ENCODE measurements at places on chromosomes 1 and 21. TPM values are rescaled to one million over a fixed set of nuclear protein-coding genes. Genes with fewer than 3 reads are reported as not detected.

DNA sequence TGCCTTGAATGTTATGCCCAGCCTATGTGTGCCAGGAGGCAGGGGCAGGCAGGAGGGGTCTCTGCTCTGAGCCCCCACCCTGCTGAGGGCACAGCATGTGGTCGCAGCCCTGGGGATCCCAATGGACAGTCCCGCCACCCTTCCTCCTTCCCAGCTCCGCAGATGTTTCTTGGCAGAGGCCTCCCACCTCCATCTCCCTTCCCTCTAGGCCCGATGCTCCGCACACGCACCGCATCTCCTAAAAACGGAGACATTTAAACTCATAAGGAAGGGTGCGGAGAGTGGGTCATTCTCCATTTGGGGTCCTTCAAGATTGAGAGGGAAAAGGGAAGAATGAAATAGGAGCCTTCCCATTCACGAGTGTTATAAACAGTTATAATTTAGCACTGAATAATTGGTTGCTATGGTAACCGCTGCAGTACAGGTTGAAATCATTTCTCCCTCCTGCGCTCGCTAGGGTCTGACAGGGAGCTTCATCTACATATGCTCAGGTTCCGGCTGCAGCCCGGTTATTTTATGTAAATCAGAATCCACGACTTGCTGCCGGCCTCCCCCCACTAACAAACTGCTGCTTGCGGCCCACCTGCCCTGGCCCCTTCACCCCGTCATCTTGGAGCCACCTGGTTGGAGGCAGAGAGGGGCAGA, 16.0 kb downstream of the CHD5 start:
- DNase-seq = no peak

The CNKSR1 gene
- 38.6 TPM for total RNA-seq

GRCh38 chr1:171666114-171666769, 13.8 kb upstream of the MYOC start:
- no peak for DNase-seq

GRCh38 chr1:8082945-8083344, 56.8 kb upstream of the ERRFI1 start:
- no peak for DNase-seq

GRCh38 chr1:117162816-117163215, 41.3 kb upstream of the TRIM45 start:
- no peak for DNase-seq

The DMRTA2 gene
- total RNA-seq = not detected

- DNase-seq = peak; percentile 19
Measured at GRCh38 chr1:16677552-16678431, 11.0 kb upstream of the RNU1-3 start.

- no peak for DNase-seq
Measured at GRCh38 chr1:168079761-168080160, 57.0 kb downstream of the GPR161 start.

- no peak for DNase-seq
Measured at GRCh38 chr1:186494832-186495271, 33.9 kb upstream of the PDC start.

DNA sequence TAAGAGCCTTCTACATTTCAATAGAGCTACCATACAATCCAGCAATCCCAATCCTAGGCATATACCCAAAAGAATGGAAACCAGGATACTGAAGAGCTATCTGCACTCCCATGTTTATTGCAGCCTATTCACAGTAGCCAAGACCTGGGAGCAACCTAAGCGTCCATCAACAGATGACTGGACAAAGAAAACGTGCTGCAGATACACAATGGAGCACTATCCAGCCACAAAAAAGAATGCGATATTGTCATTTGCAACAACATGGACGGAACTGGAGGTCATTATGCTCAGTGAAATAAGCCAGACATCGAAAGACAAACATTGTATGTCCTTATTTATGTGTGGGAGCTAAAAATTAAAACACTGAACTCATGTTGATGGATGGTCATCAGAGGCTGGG, 115.3 kb downstream of the HLCS start:
- DNase-seq = no peak

DNA sequence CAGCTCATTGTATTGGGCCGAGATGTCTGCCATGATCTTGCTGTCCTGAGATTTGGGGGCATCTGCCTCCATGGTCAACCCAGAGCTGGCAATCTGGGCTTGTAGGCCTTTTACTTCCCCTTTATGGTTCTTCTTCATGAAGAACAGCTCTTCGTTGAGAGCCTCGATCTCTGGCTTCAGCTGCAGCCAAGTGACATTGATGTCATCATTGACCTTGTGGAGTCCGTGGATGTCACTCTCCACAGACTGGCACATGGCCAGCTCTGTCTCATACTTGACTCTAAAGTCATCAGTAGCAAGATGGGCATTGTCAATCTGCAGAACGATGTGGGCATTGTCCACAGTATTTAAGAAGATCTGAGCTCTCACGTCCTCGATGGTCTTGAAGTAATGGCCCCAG, 29.2 kb downstream of the RAP1A start:
- no peak for DNase-seq

DNA sequence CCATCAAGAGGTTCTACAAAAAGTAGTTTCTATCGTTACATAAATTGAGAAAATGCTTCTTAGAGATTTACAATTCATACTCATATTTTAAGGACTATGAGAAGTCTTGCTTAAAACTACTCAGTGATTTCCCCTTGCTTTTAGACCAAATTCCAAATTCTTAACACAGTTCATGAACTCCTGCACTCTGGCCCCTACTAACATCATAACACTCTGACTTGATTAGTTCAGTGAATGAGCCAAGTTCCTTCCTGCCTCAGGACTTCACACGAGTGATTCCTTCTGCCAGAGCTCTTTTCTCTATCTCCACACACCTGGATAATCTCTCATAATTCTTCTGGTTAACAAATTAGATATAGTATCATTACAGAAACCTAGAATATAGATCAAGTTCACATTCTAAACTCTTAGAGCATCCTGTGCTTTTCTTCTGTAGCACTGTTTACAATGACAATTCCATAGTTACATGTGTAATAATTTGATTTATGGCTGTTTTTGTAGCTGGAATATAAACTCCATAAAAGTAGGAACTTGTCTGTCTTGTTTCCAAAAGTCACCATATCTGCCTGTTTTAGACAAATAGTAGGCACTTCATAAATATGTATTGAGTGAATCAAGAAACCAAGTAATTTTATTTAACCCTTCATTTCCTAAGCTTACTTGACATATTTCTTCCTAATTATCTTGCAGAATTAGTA, 59.9 kb downstream of the NUF2 start:
- no peak for DNase-seq

- DNase-seq = peak; percentile 86
Measured at GRCh38 chr21:33543505-33544129, 779 bp downstream of the SON start.

The PDPN gene
- total RNA-seq = 12.6 TPM

GRCh38 chr1:96978901-96979300, 257.3 kb downstream of the PTBP2 start:
- DNase-seq = no peak

DNA sequence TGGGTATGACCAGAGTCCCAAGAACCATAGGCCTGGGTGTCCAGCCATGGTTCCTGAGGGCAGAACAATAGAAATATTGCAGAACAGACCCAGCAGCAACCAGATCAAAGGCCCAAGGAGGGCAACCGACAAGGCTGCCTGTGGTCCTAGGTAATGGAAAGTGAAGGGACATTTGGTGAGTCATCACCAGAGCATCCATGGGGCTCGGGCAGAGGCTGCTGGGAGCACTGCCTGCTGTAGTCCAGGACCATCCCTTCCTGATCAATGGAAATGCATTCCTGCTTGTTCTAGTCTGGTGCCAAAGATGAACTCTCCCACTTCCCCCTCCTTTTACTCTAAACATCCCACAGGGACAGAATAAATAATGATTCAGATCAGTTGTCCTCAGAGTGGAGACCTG, 172.8 kb upstream of the CACNA1E start:
- DNase-seq = no peak

The FLG2 gene
- not detected for total RNA-seq

GRCh38 chr21:44402323-44403105, 49.1 kb downstream of the TRPM2 start:
- DNase-seq = no peak

The ESPN gene
- 124 TPM for total RNA-seq

DNA sequence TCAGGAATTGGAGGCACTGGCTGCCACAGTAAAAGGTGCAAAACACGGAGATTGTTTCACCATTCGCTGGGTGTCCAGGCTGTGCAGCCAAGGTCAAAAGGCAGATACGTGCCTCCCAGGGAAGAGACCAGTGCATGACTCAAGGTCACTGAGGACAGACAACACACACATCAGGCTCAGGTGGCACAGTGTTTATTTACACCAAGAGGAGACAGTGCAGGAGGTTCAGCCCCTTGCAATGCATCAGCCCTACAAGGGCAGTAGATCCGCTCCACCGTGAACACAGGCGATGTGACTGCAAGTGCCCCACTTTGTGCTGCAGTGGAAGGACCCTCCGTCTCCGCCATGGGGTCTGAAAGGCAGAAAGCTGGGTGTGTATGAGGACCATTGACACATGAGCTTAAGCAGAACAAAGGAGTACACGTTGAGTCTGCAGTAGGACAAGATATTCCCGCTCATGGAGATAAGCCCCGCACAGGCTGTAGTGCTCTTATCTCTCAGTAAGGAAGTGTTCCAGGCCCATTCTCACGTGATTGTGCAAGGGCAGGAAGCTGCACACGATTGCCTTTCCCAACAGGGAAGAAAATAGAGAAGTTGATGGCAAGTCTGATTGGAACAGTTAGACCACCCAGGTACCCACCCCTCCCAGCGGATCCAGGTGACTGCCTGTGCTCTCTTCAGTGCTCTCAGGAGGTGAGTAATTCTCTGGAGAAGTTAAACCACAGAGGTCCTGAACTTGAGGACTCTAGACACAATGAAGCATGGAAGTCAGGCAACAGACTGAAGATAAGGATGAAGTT, 37.5 kb upstream of the QSOX1 start:
- no peak for DNase-seq

DNA sequence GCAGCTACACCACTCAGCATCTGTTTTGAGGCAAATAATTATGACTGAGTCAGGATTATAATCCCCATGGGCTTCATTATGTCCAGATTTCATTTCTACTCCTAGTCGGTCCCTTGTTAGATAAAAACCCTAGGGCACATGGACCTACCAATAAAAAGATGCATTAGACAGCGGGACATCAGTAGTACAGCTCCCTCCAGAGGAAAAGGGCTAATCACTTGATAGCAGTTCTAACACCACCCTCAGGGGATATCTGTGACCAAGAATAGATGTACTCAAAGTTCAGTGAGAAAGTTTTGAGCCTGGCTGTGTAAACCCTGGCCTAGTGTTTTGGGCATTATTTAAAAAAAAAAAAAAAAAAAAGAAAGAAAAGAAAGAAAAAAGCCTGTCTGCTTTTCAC, 10.0 kb downstream of the GJA8 start:
- DNase-seq = no peak

The CADM3 gene
- 2.7 TPM for total RNA-seq

GRCh38 chr1:240691909-240692705, 80.2 kb upstream of the GREM2 start:
- peak; percentile 38 for DNase-seq

GRCh38 chr21:18244671-18245463, at the start of gene CHODL:
CHODL (plus strand) TSS chr21:18244833; CDS start chr21:18245224, 391 bp downstream.
- peak; percentile 47 for DNase-seq

The ATP8B2 gene
- 16.1 TPM for total RNA-seq

DNA sequence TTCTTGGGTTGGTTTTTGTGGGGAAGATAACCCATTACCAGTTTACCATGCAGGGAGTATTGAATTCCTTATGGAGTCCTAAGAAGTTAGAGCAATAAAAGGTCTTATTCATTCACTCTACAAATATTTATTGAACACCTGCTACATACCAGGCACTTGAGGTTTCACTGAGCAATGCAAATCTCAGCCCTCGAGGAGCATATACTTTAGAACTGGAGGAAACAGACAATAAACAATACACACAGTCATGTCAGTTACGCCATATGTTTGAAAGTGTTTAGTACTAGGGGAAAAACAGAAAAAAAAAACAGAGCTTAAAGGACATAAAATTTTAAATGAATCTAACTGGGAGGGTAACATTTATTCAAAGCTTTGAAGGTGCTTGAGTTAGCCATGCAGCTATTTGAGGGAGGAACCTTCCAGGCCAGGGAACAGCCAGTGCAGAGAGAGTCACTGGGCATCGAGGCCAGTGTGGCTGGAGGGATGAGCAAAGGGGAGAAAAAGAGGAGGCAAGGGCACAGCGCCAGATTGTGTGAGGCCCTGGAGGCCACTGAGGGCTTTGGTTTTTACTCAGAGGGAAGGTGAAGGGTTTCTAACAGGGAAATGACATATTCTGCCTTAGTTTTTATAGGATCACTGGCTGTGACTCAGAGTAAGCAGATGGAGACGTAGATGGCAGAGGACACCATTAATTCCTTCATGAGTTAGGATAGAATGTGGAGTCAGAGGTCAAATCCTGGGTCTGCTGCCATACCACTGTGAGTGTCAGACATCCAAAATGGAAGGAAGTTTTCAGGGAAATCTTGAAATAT, 32.7 kb downstream of the C1orf21 start:
- DNase-seq = no peak

The OR2L8 gene
- total RNA-seq = not detected

The CAPN8 gene
- total RNA-seq = 59.0 TPM

- no peak for DNase-seq
Measured at GRCh38 chr1:47647327-47647845, 209.5 kb downstream of the FOXD2 start.

- DNase-seq = peak; percentile 84
Measured at GRCh38 chr21:43611598-43612369, 47.5 kb downstream of the HSF2BP start.

DNA sequence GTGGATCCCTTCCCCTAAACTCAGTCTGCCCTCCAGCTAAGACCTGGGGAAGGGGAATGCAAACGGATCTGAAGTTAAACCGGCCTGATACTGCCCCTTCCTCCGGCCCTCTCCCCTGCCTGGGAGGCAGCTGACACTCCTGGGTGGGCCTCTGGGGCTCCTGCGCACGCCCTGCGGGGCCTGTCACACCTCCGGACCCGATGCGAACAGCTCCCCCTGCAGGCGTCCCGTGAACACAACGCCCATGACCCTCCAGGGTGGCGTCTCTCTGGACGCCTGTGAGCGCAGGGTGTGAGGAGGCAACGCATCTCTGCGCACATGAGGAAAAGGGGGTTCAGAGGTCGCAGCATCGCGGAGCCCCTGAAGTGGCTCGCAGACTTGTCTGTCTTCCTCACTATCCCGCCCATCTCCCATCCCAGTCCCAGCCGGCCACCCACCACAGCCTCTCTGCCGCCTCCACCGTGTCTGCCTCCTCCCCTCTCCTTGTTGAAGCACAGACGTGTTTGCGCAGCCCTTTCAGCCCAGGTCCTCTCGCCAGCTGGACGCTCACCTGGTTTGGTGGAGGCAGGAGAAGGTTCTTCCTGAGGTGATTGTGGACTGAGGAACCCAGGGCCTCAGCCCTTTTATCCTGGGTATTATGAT, 421 bp upstream of the LCE3A start:
- DNase-seq = no peak

The ZNF644 gene
- total RNA-seq = 53.7 TPM

The NCAM2 gene
- 4.0 TPM for total RNA-seq

GRCh38 chr1:239997160-239997514, 94.5 kb upstream of the FMN2 start:
- DNase-seq = no peak

- DNase-seq = peak; percentile 71
Measured at GRCh38 chr1:44294588-44295007, 60.5 kb downstream of the ERI3 start.
